ENCODE measurements at places on chromosomes 7 and 10. TPM values are rescaled to one million over a fixed set of nuclear protein-coding genes. Genes with fewer than 3 reads are reported as not detected.

DNA sequence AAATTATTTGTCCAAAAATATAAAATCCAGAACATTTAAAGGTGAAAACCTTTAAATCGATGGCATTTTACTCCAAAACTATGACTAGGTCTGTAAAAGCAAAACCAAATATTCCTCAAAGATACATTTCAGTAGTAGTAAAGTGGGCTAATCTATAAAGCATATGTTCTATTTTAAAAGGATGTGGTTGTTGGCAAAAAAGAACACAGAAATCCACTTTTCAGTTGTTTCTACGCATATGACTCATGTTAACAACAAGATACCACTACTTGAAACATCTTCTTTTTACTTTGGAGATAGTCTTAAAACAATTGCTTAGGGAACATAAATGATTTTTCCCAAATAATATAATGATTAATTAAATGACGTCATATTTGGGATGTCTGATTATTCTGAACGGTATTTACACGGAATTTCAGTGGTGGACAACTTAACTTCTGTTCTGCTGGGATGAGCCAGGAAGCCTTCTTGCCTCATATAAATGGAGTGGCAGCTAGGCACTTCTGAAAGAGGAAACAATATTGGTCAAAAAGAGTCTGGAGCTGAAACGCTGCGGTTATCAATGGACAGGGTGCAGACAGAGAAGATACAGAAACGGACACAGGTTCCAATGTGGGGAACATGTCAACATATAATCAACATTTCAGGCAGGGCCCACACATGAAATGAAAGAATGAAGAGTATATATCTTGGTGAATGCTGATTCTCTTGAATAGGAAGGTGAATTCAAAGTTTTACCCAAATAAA lies 78.5 kb downstream of the ETV1 start:
- no peaks in the 10 kb centered on the region for H3K27me3 ChIP-seq
- peaks cover 6% of the 10 kb centered on the region for H3K4me1 ChIP-seq
- no peak overlapping the region for H3K4me3 ChIP-seq
- no peaks in the 10 kb centered on the region for H3K36me3 ChIP-seq
- no peak for DNase-seq
- no peak overlapping the region for H3K27ac ChIP-seq

DNA sequence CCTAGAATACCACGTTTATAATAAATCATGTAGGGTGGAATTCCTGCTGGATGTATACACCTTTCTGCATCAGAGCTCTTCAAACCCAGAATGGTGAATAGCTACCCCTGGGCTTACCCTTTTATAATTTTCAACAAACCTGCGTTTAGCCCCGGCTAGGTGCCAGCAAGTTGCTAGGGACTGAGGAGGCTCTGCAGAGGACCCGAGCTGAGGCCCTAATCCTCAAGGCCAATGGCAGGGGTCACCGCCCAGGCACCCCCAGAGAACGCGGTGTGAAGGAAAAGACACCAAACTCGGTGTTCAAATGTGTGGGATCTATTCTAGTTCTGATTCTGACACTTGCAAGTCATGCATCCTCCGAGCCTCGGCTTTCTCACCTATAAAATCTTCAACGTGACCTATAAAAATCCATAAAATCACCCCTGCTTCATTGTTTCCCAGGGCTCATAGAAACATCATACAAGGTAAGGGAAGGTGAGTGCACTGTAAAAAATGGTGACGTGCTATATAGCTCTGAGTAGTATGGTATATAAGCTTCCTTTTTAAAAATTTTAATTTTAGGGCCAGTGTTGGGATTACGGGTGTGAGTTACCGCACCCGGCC lies 2.5 kb upstream of the ANXA11 start:
- DNase-seq = peak; percentile 46
- H3K4me3 ChIP-seq = peak overlapping the region; percentile 16
- H3K36me3 ChIP-seq = no peaks in the 10 kb centered on the region
- no peaks in the 10 kb centered on the region for H3K27me3 ChIP-seq
- peak overlapping the region; percentile 99 for H3K27ac ChIP-seq

- no peaks in the 10 kb centered on the region for H3K36me3 ChIP-seq
- no peak overlapping the region for H3K4me3 ChIP-seq
- no peak overlapping the region for H3K27ac ChIP-seq
- peaks cover 4% of the 10 kb centered on the region for H3K4me1 ChIP-seq
- DNase-seq = no peak
These were observed 6.8 kb upstream of the CCNY start for GRCh38 chr10:35329520-35329919.

DNA sequence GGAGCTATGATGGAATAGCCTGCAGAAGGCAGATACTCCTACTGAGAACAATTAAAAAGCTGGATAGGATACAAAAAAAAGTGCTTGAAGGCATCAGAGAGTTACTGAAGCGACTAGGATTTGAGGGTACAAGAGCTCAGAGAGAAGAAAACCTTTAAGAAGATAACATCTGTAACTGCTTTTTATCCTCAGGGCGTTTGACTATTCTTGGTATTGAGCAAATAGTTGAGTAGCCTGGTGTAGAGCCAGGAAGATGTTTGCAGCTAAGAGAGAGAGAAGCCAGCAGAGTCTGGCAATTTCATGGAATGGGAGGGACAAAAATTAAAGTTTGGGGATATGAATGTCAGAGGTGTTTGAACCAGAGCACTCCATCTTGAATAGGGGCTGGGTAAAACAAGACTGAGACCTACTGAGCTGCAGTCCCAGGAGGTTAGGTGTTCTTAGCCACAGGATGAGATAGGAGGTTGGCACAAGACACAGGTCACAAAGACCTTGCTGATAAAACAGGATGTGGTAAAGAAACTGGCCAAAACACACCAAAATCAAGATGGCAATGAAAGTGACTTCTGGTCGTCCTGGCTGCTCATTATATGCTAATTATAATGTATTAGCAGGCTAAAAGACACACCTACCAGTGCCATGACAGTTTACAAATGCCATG lies 428.8 kb downstream of the SH2D4B start:
- no peaks in the 10 kb centered on the region for H3K36me3 ChIP-seq
- H3K27ac ChIP-seq = no peak overlapping the region
- H3K27me3 ChIP-seq = no peaks in the 10 kb centered on the region
- H3K4me3 ChIP-seq = no peak overlapping the region

DNA sequence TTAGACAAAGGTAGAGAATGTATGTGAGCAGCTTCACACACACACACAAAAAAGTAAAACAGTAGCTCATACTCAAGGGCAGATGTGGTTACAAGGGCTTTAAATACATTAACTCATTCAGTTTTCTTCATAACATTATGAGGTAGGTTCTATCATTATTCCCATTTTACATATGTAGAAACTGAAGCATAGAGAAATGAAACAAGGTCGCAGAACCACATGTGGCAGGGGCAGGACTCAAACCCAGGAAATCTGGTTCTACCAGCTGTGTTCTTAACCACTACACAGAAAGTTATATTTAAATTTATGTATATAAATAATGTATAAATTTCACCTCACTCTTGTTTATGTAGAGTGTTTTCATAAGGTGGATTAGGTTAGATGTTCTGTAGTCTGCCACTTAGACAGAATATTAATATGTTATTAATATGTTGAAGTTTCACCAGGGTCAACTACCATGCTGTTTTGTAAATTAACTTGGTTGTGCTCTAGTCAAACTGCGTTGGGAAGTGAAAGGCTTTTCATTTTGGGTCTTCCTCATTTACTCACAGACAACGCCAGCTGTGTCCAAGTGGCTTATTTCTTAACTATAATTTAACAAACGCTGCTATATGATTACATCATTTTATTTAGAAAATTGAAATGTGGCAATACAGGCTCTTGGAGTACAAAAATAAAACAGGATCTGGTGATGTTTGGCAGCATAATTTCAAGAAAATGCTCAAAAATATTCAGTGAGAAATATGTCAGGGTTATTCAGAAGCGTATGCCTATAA lies 138.4 kb downstream of the MDFIC start:
- DNase-seq = no peak
- H3K4me3 ChIP-seq = no peak overlapping the region

- H3K4me3 ChIP-seq = no peak overlapping the region
- no peaks in the 10 kb centered on the region for H3K27me3 ChIP-seq
- H3K36me3 ChIP-seq = peaks cover 28% of the 10 kb centered on the region
These were observed 48.2 kb downstream of the XPNPEP1 start for GRCh38 chr10:109875151-109875568.

Gene ANKRD30A
- total RNA-seq = not detected

- DNase-seq = no peak
- no peak overlapping the region for H3K27ac ChIP-seq
- no peaks in the 10 kb centered on the region for H3K36me3 ChIP-seq
- H3K27me3 ChIP-seq = no peaks in the 10 kb centered on the region
These were observed 24.8 kb downstream of the STK32C start for GRCh38 chr10:132282667-132283603.

Data from colonic mucosa (tissue), 4 donors.